ENCODE measurements at places on chromosomes 3 and 15.

DNA sequence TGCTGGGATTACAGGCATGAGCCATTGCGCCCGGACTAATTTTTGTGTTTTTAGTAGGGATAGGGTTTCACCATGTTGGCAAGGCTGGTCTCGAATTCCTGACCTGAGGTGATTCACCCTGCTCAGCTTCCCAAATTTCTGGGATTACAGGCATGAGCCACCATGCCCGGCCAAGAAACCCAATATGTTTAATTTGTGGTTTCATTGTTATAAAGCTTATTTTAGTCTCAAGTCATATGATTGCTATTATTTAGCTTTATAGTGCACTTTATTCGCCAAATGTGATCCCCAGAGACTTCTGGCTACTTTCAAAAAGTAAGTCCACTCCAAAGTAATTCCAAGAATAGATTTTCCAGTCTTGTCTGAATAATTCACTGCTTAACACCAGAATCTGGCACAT is 19.3 kb upstream of the SLC4A7 start:
- no peak for DNase-seq

- DNase-seq: no peak
Measured at GRCh38 chr3:32992310-32992686, 40.9 kb downstream of the CCR4 start.

- DNase-seq: no peak
Measured at GRCh38 chr15:41024885-41025284, 71.6 kb downstream of the CHAC1 start.

- no peak for DNase-seq
Measured at GRCh38 chr3:65449841-65450428, 588.8 kb downstream of the MAGI1 start.

- no peak for DNase-seq
Measured at GRCh38 chr3:134988666-134989065, 193.6 kb downstream of the EPHB1 start.

DNA sequence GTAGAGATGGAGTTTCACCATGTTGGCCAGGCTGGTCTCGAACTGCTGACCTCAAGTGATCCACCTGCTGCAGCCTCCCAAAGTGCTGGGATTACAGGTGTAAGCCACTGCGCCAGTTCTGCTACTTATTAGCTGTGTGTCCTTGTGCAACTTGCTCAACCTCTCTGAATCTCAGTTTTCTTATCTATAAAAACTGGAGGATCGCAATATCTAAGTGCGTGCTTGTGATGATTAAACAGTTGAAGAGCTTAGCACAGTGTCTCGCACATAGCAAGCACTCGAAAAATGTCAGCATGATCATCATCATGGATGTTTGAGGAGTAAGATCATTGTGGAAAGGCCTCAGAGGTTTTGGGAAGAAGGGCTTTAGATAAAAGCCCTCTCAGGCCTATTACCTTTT is 10.8 kb downstream of the CLCN2 start:
- DNase-seq: no peak

GRCh38 chr3:142940472-142940871 is 23.0 kb downstream of the PAQR9 start:
- DNase-seq: no peak

GRCh38 chr3:18087988-18088387 is 337.2 kb downstream of the SATB1 start:
- no peak for DNase-seq

DNA sequence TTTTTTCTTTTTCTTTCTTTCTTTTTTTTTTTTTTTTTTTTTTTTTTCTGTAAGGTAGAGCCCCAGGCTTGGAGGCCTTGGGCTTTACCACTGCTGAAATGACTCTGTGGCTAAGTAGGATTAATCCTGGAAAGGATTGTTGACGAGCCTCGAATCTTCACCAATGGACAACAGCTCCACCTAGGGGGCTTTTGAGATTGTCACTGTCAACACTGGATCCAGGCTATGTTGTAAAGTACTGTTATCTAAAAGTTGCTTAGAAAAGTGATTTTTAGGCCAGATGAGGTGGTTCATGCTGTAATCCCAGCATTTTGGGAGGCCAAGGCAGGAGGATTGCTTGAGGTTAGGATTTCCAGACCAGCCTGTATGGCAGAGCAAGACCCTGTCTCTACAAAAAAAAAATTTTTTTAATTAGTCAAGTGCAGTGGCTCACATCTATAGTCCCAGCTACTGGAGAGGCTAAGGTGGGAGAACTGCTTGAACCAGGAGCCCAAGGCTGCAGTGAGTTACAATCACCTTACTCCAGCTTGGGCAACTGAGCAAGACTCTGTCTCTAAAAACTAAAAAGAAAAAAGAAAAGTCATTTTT is 41.6 kb downstream of the KLHL18 start:
- peak; percentile 25 for DNase-seq

DNA sequence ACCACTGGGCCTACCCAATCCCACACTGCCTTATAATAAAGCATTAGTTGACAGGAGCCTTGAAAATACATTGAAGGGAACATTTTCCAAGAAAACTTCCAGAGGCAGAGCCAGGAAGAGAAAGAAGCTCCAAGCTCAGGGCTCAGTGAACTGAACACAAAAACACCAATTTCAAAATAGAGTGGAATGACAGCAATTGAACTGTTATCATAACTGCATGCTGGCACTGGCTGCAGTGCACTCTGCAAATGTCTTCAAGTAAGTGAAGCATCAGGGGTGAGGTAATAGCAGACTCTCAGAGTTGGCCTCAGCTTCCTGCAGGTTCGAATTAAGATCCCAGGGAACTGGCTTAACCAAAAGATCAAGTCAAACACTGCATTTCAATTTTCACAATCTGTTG is 388.0 kb upstream of the WNT5A start:
- no peak for DNase-seq

GRCh38 chr3:170420307-170420821 is 1.7 kb downstream of the CLDN11 start:
- no peak for DNase-seq

DNA sequence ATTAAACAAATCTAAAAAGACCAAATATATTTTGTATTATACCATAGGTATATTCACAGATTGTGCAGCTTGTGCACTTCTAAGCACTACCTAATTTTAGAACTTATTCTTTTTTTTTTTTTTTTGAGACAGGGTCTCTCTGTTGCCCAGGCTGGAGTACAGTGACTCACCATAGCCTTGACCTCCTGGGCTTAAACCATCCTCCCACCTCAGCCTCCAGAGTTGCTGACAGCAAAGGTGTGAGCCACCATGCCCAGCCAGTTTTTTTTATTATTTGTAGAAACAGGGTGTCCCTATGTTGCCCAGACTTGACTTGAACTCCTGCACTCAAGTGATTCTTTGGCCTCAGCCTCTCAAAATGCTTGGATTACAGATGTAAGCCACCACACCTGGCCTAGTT is 11.9 kb upstream of the TKT start:
- DNase-seq: no peak

DNA sequence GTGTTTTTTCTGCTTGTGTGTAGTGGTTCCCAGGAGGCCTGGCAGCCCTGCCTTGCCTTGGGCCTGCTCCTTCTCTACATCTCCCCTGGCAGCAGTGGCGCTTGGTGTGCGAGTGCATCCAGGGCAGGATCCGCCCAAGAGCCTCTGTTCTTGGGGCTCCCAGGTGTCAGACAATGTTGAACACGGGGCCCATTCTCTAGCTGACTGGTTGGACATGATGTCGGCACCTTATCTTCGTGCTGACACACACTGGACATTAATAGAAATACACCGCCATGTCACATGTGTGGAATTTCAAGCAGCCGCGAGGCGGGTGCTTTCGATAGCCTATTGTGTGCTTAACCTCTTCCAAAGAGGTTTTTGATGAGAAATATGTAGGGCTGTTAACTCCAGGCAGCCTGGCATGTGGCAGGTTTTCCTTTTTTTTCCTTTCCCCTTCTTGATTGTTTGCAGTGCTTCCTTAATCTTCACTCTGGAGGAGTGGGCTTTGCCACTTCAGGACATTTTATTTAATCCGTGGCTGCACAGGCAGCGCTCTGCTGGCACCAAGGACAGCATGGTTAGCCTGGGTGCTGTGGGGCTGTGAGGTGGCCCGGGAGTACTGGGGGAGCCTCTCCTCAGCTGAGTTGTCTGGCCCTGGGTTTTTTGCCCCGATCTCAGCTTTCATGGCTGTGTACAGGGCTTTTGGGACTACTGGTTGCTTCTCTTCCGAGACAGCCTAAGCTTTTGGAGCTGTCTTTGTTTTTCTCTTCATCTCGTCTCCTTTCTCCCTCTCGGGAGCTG is 42.5 kb downstream of the CHCHD6 start:
- DNase-seq: no peak

GRCh38 chr3:55494976-55495375 is 7.9 kb upstream of the WNT5A start:
- DNase-seq: no peak

GRCh38 chr3:83216919-83217594 is 1455.6 kb upstream of the GBE1 start:
- DNase-seq: no peak

DNA sequence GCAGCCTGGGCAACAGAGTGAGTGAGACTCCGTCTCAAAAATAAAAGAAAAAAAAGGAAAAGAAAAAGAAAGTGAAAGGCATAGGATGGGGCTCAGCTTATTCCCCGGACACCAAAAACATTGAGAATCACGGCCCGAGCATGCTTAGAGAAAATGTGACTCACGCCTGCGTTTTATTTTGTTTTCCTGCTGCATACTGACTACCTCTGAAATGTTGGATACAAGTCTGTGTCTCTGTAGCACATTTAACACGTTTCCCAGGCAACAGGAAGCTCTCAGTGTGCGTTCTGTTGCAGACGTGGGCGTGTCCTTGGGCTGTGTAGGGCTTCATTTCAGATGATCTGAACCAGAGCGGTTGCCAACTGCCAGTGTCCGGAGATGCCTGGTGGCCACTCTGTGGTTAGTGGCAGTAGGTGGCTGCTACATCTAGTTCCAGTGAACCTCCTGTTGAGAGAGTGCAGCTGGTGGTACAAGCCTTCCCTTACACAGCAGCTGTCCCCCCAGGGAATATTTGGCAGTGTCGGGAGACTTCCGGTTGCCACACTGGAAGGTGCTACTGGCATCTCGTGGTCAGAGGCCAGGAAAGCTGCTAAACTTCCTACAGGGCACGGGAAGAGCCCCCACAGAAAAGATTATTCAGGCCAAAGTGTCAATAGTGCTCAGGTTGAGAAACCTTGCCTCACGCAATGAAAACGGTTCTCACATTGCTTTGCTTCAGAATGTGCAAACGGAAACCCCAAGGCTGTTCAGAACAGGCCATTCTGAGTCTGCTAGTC is 3.0 kb downstream of the SLC51A start:
- no peak for DNase-seq

GRCh38 chr15:66880380-66881155 is 178.5 kb downstream of the SMAD6 start:
- DNase-seq: no peak

- no peak for DNase-seq
Measured at GRCh38 chr3:194185221-194185620, 49.3 kb downstream of the HES1 start.

GRCh38 chr15:40283615-40284300 is 894 bp upstream of the ANKRD63 start:
- no peak for DNase-seq

GRCh38 chr3:127628788-127629466 is at the start of gene PODXL2:
Gene PODXL2, plus strand, starts transcription at chr3:127629185. Its CDS starts 35 bp downstream, at chr3:127629220.
- no peak for DNase-seq

Data from left renal cortex interstitium (tissue), 4 donors.